Stimulated activated CD4-positive, alpha-beta T cell treated with anti-CD3 and anti-CD28 coated beads, Interleukin-4, amount 100 ng/mL, for 1 hour (primary cell): ENCODE measurements at places on chromosomes 3 and 15.

- DNase-seq: peak; percentile 18
Observed at GRCh38 chr15:60733196-60733595, 254.3 kb upstream of the ICE2 start.

GRCh38 chr15:88655103-88655553, 16.3 kb downstream of the ISG20 start:
- DNase-seq: no peak

DNA sequence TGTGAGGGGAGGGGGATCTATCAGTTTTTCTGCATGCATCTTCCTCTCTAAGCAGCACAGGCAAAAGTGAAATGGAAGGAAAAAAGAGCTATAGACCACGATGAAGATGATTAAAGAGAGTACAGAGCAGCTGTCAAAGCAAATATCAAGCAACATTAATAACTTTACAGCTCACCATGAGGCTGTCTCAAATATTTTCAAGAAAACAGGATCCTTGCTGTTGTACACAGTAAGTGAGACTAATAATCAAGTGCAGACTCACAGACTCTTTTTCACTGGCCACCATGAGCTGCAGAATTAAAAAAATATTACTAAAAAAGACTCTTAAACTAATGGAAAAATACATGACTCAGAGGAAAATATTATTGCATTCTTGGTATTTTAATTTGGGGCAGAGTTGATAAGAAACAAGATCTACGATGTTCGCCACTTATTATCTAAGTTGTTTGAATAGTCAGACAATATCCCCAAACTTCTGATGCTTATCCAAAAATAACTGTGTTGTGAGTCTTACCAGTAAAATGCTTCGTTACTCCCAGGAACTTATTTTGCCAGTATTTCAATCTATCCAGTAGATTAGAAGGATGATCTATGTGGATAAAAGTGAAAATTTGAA, 817.5 kb upstream of the ALCAM start:
- DNase-seq: no peak

DNA sequence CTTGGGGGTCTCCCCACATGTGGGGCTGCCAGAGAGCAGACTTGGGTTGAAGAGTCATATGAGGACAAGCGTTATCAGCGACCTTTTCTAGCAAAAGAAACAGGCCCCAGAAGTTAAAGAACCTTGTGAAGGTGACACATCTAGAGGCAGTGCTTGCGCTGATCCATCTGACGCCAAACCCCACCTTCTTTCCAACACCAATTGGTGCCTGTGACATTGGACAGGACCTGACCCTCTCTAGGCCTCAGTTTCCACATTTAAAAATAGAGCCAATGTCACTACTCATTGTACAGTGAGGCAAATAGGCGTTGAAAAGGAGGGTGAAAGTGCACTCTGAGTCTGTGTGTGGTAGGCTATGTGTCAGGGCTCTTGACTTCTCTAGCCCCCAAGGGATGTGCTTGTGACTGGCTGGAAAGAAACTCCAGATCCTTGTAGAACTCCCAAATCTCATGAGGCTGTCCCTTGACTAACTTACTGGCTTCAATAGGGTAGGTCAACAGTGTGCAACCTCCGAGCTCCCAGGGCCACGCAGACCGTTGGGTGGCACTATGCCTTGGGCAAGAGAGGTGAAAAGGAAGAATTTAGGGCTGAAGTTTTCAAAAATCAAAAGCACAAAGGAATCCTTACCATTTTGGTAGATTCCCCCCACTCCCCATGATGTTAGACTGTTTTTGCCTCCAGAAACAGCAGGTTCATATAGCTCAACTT, 666 bp upstream of the FAM219B start:
- no peak for DNase-seq

DNA sequence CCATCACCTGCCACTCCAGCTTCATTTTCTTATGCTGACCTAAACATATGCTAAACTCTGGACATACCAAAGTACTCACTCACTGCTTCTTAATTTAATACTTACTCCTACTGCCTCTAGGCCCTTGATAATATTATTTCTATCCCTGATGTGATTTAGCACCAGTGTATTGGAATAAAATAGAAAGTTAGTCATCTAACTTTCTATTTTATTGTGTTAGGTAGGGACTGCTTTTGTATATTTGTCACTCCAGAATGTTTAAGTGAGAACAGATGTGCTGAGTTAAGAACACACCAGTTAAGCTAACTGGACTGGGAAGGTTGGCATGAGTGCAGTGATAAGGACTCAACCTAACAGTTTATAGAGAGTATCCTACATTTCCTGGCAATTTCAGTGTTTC, 6.5 kb upstream of the CLDN16 start:
- no peak for DNase-seq

DNA sequence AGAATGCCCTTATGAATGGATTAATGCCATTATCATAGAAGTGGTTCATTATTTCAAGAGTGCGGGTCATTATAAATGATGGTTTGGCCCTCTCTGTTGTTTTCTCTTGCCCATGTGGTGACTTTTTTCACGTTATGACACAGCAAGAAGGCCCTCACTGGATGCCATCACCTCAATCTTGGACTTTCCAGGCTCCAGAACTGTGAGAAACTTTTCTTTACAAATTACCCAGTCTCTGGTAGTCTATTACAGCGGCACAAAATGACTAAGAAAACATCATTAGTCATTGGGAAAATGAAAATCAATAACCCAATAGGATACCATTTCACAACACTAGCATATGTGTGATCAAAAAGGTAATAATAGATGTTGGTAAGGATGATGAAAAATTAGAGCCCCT, 119.0 kb upstream of the LPP start:
- no peak for DNase-seq

GRCh38 chr3:113533534-113533892, 1.2 kb downstream of the SIDT1 start:
- no peak for DNase-seq

DNA sequence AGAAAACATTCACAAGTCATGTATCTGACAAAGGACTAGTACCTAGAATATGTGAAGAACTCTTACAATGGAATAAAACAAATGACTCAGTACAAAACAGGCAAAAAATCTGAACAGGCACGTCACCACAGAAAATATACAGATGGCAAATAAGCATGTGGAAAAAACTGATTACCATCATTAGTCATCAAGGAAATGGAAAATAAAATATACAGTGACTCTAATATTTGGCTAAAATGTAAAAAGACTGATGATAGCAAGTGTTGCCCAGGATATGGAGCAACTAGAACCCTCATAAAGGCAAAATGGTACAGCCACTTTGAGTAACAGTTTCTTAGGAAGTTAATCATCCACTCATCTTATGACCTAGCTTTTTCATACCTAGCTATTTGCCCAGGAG, 95.8 kb upstream of the ABHD17C start:
- DNase-seq: no peak

- DNase-seq: no peak
Observed at GRCh38 chr3:136277115-136277514, 27.0 kb downstream of the PCCB start.

GRCh38 chr3:52596658-52597265, 60.4 kb downstream of the UQCC5 start:
- no peak for DNase-seq

DNA sequence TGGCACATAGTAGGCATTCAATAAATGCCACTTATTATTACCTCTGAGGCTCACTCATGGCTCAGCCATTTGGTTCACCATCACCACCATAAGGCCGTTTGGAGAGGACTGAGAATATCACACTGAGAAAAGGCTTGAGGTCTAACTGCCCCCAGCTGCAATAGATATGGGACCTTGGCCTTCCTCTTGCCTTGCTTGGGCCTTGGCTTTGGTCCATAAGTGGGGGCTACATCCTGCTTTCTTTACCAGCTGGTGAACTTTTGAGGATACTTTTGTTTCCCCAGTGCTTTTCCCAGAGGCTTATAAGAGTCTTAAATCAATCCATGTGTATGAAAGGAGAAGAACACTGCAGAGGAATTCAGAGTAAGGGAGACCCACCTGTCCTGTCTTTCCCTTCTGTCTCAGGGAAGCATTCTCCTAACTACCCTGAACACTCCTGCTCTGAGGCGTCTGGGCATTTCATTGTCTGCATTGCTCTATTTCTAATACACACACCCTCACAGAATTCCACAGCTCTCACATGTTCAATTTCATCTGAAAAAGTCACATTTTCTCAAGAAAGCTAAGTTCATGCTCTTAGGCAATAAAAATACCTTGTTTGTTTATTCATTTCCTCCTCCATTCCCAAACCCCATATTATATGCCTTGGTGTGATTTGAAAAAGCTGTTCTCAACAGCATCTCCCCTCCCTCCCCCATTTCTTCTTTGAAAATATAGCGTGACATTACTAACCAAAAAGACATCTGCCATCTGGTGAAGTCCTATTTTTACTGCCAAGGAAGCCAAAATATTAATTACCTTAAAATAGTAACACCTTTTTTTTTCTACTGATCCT, 22.5 kb upstream of the KCNMB2 start:
- no peak for DNase-seq

DNA sequence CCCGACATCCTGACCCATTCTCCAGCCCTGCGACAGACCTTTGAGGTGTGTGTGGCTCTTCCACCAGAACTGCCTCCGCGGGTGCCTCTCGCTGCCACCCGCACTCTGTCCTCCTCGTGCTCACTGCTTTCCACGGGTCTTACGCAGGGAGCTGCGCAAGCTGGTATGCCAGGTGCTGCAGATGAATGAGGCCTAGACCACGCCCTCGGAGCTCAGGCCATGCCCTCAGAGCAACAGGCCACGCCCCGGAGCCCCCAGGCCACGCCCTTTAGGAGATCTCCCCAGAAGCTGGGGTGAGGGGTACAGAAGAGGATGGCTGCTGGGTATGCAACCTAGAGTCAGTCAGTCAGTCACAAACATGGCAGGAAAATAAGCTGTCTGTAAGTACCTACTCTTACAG, 300.3 kb downstream of the GABRG3 start:
- no peak for DNase-seq

DNA sequence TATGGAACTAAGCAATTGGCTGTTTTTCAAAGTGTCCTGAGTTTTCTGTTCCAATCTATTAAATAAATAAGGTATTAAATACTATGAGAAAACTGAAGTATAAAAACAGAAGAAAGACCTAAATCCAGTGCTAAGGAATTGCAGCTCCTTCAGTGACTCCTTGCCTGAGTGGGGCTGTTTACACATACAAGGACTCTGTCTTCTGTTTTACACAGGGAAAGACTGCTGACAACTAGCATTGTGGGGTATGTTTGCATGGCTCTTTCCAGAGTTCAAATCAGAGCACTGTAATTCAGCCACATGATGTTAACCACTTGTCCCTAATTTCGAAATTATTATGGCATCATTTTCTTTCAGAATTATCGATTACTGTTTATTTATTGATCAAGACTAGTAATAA, 31.3 kb upstream of the MEIS2 start:
- no peak for DNase-seq

DNA sequence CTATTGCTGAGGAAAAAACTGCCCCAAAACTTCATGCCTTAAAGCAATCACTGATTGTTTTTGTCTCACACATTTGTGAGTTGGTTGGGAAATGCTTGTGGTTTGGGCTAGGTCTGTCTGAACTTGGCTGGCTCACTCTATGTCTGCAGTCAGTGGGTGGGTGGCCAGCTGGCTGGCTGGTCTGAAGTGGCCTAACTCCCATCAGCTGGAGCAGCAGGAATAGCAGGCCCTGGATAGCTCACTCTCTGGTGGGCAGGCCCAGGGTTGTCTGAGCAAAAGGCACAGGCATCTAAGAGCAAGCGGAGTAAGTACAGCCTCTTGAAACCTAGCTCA, 37.7 kb upstream of the PRR20G start:
- no peak for DNase-seq

DNA sequence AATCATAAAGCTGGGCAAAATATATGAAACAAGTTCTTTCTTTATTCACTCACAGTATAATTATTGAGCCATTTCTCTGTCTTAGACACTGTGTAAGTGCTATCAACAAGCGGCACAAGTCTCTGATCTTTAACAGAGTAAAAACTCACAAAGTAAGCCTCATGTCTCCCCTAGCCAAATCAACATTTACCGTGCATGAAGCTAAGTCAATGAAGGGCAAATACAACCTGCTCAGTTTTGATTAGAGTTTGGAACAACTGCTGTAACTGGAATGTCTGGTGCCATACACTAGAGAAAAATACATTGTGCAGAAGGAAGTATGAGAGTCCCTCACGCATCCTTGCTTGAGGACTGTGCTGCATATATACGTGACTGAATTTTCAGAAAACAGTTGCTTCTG, 291.0 kb upstream of the EPHA3 start:
- no peak for DNase-seq

- DNase-seq: no peak
Observed at GRCh38 chr15:87038404-87038803, 958.7 kb downstream of the AGBL1 start.

- DNase-seq: no peak
Observed at GRCh38 chr15:48865370-48866079, 12.4 kb upstream of the EID1 start.

GRCh38 chr3:46604127-46604526, 8.2 kb upstream of the FAM240A start:
- no peak for DNase-seq

- DNase-seq: no peak
Observed at GRCh38 chr15:71120428-71120944, 5.2 kb downstream of the THSD4 start.

DNA sequence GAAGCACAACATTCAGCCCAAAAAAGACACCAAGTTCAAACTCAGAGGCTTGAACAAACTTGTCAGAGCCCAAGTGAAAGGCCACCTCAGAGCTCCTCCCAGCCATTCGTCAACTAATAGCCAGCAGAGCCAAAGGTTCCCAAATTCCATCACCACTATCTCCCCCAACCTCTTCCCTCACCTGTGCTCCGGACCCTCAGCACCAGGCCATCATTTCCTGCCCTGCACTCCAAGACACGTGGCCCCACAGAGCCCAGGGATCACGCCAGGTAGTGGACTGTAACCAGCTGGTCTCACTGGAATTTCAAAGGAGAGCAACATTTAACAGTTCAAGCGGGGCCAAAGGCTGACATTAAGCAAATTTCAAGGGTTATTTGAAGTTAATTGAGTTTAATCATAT, 245.2 kb upstream of the IGF1R start:
- no peak for DNase-seq

DNA sequence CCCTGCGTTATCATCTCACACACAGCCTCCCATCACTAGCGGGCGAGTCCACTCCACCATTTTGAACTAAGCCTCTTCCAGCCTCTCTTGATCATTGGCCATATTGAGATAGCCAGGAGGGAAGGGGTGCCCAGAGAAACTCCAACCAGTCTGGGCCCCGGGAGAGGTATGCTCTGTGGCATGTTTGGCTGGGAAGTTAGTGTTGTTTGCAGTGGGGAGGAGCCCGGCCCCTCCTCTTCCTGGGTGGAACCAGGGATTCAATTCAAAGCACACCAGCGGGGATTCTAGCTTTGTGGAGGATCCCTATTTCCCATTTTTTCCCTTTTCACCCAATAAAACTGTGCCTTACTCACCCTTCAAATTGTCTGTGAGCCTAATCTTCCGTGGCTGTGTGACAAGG, 71.8 kb downstream of the GBE1 start:
- no peak for DNase-seq

GRCh38 chr15:96801576-96802150, 471.2 kb downstream of the NR2F2 start:
- no peak for DNase-seq
